Effector memory CD8-positive, alpha-beta T cell (primary cell): ENCODE measurements at places on chromosomes 6 and 20.

DNA sequence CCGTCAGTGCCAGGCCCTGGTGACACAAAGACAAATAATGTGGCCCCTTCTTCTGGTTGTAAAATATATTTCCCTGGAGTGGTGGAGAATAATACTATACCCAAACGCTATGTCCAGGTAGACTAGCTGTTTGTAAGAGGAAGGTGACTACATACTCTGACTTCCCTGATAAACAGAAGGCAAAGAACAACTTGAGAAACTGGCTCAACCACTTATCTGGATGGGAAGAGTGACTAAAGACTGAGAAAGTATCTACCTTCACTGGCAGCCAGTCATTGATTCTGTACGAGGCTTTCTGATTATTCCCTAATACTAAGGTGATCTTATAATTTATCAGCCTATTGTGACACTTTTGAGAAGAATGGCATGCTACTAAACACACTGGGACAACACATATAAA lies 569.7 kb downstream of the EPHA7 start:
- no peak for DNase-seq

GRCh38 chr20:33655164-33655563 lies 7.0 kb upstream of the C20orf144 start:
- DNase-seq: no peak

DNA sequence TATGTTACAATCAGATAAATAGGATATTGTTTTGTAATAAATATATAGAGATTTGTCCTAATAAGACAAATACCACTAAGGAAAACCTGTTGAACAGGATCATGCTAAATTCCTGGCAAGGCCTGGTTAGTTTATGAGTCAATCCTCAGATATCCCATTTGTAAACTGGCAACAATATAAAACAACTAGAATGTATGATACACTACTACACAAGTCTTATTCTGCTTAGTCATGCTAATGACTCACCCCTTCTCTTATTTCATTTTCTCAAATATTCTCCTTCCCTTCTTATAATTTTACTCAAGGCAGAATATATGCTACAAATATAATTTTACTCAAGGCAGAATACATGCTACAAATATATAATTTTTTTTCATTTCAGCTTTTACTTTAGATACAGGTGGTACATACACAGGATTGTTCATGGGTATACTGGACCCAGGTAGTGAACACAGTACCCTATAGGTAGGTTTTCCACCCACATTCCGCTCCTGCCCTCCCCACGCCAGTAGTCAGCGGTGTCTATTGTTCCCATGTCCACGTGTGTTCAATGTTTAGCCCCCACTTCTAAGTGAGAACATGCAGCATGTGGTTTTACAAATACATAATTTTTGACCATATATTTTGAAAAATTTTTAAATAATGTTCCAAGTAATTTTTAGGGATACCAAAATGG lies 6.3 kb downstream of the OSER1 start:
- DNase-seq: no peak

DNA sequence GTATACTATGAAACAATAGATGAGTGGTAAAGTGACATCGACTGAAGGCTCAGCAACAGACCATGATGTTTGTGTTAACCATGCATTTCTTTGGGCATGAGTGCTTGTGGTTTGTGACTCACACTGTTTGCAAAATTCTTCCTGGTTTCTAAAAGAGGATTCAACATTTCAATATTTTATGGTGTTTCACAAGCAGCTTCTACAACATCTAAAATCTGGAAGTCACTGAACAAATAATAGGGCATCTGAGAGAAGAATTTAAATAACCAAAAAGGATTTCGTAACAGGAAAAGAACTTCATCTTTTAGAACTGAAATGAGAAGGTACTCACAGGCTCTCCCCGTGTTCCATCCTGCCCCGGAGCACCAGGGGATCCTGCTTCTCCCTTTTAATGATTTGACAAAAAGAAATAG lies 146.2 kb downstream of the COL21A1 start:
- no peak for DNase-seq

- peak; percentile 68 for DNase-seq
Measured at GRCh38 chr6:3159805-3160781, 2.7 kb upstream of the TUBB2A start.

- no peak for DNase-seq
Measured at GRCh38 chr6:3912361-3913076, 63.3 kb downstream of the FAM50B start.

DNA sequence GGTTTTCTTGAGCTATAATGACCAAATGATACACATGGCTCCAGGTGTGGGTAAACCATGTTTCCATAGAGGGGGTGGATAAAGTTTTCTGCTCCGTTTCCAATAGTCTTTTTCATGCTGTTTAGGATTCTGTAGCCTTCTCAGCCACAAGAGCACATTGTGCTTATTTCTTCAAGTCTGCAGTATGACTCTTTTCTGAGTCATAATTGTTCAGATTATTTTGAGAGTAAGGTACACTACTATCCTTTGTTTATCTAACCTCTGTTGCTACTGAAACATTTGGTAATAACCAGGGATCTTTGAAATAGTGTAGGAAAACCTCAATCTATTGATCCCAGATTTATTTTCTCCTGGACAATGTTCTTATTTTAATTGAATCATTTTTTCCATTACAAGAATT lies 247.9 kb upstream of the BMP2 start:
- no peak for DNase-seq

DNA sequence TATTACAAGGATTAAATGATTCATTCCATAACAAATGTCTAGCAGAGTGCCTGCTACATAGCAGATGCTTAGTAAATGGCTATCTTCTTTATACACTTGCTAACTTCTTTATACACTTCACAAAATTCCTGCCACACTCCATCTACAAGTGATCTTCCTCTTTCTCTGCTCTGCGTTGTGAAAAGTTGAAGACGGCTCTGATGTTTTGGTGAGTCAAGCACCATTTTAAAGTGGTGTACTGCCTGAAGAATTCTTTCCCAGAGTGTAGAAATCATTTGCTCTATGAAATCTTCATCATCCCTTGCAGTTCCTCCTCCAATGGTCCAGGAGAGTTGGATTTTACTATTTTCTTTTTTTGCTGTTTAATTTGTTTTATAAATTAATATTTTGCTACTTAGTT lies 74.9 kb downstream of the TNFAIP3 start:
- DNase-seq: no peak
